ENCODE measurements at places on chromosomes 3 and 15.

DNA sequence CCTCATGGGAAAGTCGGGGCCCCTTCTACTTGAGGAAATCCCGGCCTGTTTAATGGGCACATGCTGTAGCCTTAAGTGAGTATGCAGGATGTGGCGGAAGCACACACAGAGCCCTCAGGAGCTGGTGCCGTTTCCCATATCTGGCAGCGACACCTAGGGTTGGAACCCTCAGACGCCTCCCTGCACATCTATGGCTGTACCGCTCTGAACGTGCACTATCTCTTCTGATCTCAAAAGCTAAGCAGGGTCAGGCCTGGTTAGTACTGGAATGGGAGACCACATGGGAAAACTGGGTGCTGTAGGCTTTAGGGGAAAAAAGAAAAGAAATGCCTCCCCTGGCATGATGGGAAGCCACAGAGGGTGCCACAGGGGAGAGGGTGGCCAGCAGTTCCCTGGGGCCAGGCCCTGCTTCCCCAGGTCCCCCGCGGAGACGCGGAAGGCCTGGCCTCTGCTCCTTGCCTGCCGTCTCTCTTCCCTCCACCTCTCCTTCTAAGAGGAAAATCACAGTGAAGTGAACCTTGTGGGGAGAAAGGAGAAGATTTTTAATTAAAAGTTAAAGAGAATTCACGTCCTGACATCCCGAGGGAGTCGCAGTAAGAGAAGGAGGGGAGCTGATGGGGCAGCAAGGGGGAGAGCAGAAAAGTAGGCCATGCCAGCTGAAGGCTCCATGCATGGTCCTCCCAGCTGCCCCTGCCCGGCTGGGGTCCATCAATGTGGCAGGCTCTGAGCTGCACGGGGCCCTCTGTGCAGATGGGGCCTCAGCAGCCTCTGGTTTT, 60.5 kb upstream of the TMEM115 start:
- no peak for DNase-seq

DNA sequence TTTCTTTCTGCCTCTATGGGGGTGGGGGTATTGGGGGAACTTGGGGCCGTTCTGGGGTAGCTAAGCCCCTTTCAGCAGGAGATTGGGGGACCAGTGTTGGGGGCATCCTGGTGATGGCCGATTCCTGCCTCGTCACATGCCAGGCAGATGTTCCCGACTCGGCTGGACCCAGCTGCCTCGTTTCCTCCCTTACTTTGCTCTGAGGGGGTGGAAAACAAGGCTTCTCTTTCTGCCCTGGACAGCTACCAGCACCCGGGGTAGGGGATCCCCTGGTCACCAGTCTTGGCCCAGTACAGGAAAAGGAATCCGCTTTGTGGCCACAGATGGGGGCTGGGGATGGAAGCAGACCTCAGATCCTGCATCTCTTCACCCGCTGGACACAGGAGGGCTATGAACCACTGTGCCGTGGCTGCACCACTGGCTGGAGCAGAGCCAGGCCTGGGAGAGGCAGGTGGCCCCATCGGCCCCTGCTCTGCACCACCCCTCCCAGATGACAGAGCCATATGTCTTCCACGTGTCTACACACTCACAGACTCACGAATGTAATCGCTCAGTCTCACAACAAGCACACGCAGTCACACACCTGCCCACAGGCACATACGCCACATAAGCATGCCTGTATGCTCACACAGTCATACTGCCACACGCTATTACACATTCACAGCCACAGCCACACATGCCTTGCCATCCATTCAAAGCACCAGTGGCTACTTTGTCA, 12.4 kb downstream of the SNX33 start:
- DNase-seq: no peak

DNA sequence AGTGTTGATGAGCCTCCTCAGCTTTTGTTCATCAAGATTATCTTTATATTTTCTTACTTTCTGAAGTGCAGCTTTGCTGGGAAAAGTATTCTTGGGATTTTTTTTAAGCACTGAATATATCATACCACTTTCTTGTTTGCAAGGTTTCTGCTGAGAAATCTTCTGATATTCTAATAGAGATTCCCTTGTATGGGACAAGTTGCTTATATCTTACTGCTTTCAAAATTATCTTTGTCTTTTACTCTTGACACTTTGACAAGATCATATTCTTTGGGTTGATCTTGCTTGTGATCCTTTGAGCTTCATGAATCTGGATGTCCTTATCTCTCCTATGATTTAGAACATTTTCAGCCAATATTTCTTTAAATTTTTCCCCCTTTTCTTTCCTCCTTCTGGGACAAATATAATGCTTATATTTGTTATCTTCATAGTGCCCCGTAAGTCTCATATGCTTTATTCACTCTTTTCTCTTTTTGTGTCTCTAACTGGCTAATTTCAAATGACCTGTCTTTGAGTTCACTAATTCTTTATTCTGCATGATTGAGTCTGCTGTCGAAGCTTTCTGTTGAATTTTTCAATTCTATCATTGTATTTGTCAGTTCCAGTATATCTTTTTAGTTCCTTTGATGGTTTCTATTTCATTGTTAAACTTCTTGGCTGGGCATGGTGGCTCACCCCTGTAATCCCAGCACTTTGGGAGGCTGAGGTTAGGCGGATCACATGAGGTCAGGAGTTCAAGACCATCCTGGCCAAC, 211.4 kb upstream of the MANF start:
- no peak for DNase-seq

DNA sequence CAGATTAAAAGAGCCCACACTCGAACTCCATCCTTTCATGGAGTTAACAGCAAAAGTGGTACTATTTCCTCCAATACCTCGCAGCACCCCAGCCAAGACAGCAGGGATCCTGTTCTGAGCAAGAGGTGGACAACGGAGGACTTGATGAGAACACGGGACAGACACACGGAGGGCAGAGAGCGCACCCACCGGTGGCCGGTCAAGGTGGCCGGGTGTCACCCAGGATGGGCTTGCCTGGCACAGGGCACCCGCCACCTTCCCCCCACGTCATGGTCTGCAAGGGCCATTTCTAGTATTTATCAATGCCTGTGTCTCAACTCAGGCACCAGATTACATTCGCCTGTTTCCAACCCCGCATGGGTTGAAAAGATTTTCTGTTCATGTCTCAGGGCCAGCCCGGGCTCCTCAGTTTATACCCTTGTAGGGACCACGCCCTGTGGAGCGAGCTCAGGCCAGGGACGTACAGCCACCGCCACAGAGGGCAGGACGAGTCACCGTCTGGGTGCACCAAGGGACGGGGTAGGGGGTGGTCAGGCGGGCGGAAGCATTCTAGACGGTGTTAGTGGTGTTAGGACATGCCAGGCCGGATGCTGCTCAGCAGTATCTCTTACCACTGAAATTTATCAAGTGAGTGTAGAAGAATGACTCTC, 64.2 kb downstream of the CYFIP1 start:
- no peak for DNase-seq

DNA sequence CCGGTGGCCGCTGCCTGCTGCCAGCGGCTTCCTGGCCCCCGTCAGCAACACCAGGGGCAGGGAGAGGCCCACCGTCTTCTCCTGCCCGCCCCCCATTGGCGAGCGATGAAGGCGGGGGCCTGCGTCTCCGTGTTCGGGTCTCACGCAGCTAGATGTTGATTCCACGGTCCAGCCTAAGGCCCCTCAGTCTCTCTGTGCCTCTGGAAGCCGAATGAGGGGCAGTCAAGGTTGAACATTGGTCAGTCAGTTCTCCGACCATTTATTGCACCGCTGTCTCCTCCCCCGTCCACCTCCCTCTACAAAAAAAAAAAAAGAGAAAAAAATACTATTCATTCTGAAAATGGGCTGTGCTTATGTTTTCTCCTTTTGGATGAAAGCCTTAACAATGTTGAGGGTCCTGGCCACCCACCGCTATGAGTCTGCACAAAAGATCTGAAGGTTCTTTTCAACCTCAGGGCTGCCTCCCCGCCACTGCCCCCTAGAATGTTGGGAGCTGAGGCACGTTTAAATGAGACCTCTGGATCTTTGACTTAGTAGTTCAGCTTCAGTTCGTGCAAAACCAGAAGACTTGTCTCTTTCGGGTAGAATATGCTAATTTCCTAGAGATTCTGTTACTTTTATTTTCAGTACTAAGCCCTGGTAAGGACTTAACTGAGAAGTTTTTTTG, 736 bp downstream of the IREB2 start:
- no peak for DNase-seq

GRCh38 chr3:30964612-30965011, 70.2 kb upstream of the GADL1 start:
- DNase-seq: no peak

DNA sequence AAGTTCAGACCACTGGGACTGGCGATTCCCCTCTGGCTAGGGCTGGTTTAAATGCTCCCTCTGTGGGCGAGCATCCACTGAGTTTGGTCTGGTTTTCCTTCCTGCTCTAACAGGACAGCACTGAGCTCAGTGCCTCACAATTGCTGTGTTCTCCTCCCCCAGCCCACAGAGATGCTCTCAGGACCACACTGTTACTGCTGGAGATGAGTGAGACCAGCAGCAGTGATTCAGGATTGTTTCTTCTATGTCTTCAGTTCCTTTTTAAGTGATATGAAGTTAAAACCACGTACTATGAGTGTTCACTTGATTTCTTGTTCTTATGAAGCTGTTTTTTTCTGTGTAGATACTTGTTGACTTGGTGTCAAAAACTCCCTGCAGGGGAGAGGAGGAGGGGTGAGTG, 180.4 kb upstream of the COL8A1 start:
- no peak for DNase-seq

DNA sequence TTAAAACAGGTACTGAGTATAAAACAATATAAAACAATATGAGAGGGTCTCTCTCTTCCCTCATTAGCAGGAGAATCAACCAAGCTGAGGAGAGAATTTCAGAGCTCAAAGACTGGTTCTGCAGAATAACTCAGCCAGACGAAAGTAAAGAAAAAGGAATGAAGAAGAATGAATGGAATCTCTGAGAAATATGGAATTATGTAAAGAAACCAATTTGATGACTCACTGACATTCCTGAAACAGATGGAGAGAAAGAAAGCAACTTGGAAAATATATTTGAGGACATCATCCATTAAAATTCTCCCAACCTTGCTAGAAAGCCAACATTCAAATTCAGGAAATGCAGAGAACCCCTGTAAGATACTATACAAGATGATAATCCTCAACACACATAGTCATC, 630.9 kb downstream of the PYDC2 start:
- DNase-seq: no peak

DNA sequence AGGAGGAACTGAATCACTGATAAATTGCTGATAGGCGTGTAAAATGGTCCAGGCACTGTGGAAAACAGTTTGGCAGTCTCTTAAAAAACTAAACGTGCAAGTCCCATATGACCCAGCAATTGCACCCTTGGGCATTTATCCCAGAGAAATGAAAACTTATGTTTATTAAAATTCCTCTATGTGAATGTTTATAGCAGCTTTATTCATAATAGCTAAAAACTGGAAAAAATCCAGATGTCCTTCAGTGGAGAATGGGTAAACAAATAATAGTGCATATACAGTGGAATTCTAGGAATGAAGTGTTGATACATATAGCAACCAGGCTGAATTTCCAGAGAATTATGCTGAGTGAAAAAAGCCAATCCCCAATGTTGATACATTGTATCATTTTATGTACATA, 482.2 kb upstream of the PDZRN3 start:
- DNase-seq: no peak

Data from NCI-H345 (cell line).